ENCODE measurements at places on chromosomes 7 and 10.

- no peak for DNase-seq
Observed at GRCh38 chr10:1308962-1309616, 252.9 kb downstream of the WDR37 start.

- no peak for DNase-seq
Observed at GRCh38 chr7:2813350-2814185, 30.5 kb downstream of the GNA12 start.

DNA sequence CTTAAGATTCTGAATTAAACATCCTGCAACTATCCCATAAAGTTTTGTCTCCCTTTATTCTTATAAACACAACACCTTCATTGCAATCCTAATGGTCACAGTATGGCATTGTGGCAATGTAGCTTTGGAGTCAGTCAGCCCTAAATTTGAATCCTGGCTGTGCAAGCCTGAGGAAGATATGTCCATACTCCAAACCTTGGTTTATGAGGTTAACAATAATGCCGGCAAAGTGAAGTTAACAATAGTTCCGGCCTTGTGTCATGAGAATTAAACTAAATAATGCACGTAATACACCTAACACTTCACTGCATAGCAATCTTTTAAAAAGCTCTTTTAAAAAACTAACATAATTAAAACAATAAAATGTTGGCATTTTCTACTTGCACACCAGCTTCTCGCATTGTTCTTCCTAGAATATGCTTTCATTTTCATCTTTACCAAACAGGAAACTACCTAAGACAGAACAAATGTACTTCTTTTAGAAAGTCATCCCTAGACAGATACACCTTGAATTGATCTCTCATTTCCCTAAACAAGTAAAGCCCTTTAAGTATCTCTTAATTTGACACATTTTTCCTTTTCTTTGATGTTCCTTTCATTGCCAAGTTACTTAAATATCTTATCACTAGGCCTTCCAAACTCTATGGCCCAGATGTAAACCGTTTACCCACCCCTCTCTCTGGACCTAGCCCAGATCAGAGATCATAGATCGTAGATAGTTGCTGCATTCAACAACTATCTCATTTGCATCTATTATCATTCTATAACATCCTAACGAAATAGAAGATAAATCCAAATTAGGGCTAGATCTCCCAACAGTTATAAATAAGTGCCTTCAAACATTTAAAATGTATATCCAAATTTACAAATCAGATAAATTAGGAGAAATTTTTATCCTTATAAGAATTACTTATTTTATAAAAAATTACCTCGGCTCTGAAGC lies 66.7 kb downstream of the CREB3L2 start:
- no peak for DNase-seq

DNA sequence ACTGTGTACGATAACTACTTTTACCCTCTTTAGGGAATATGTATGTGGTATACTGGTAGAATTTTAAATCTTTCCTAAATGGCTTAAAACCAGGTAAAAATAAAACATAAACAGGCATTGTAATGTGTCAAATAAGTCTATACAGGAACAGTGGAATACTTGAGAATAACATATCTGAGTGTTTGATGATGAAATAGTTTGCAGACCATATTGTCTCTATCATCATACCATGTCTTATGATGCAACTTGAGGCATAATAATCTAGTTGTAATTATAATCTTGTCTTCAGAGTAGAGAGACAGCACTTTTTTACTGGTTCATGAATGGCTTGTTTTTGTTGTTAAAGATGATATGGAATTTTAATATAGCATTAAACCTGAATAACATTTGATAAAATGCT lies 293.5 kb downstream of the CDK14 start:
- no peak for DNase-seq

- no peak for DNase-seq
Observed at GRCh38 chr10:73494877-73495225, 973 bp downstream of the PPP3CB start.

DNA sequence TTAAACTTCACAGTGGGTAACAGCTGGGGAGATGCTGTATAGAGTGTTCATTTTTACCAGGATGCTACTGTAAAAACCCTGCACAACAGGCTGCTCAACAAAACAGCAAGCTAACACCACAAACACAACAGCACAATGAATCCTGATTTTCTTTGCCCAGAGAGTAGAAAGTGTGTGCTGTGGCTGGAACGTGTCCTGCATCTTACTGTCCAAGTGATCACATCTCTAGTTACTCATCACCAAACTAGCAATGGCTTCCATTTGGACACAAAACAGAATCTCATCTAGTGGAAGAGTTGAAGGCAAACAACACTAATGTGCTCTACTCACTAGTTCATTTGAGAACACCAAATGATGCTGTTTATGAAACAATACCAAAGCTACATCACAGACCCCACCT lies 121.2 kb downstream of the SLC25A13 start:
- no peak for DNase-seq

GRCh38 chr7:152956006-152956405 lies 196.5 kb downstream of the ACTR3B start:
- DNase-seq = no peak

GRCh38 chr7:28132959-28133870 lies 47.4 kb downstream of the JAZF1 start:
- DNase-seq = no peak

- DNase-seq = no peak
Observed at GRCh38 chr7:13047061-13047460, 359.6 kb downstream of the ARL4A start.

DNA sequence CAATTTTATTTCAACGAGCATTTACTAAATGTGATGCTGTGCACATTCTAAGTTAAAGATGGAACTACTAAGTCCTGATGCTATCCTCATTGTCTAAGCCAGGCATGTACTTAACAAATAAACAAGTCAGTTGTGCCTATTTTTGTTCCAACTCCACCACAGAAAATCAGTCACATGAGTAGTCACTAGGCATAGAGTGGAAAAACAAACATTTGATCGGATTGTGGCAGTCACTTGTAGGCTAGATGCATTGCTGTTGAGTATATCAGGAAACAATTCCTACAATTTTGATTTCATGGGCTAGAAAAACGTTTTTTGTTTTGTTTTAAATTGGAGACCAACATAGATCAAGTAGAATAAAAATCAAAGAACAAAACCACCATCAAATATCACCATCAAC lies 177.6 kb upstream of the SLC25A13 start:
- DNase-seq = no peak

DNA sequence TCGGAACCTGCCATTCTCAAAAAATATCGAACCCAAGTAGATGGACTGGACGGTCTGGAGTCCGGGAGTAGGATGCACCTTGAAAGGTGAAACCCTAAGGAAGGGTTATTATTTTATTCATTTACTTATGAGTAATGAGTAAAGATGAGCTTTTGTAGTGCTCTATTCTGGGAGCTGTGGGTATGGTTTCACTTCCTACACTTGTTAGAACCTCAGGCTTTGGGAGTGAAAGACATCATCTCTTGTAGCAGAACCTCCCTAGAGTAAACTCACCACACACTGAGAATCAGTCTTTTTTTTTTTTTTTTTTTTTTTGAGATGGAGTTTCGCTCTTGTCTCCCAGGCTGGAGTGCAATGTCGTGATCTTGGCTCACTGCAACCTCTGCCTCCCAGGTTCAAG lies 389.4 kb upstream of the AUTS2 start:
- DNase-seq = no peak

DNA sequence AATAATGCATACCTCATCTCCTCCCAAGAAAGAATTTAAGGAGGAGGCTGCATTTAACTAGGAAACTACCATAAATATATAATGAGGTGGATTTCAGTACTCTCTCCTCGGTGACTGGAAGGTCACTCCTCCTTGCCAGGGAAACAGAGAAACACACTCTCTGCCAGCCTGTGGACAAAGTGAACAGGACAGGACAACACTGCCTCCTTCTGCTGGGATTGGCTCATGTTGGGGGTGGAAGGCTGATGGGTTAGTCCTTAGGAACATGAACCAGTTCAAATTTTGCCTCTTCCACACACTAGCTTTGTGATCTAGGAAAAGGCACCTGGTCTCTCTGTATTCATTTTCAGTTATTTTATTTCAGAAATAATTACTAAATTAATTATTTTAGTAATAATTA lies 50.6 kb upstream of the STEAP4 start:
- DNase-seq = no peak

GRCh38 chr7:144439717-144440205 lies 36.3 kb upstream of the NOBOX start:
- no peak for DNase-seq

DNA sequence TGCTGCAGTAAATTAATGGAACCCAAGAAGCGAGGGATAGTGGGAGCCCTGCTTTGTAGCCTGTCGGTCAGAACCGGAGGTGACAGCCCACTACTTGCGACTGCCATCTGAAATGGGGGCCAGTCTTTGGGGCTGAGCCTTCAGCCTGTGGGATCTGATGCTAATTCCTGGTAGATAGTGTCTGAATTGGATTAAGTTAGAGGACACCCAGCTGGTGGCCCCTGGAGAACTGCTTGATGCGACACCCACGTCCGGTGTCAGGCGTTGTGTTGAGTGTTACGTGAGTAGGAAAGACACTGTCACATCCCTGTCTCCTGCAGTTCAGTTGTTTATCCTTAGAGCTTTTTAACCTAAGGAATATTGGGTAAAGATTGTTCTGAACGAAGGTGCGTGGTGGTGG lies 5.0 kb downstream of the EIF3B start:
- no peak for DNase-seq

GRCh38 chr10:36457751-36458150 lies 667.6 kb upstream of the ANKRD30A start:
- DNase-seq = no peak

DNA sequence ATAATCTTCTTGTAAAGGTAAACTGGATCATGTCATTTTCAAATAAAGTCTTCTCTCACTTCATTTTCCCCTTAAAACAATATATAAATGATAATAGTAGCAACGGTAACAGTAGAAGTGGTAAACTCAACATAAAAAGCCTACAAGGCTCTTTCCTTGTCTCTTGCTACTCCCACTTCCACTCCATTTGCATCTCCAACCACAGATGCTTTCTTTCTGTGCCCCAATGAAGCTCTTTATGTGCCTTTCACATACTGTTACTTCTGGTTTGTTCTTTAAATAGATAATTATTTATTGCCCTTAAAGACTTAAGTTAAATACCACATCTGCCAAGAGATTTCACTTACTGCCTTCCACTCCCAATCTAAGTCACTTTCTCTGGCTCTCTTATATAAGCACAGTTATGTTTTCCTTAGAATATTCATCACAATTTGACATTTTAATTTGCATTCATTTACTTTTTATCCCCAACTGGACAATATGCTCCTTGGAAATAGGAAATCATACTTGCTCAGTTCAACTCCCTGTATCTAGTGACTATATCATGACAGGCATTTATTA lies 149.9 kb downstream of the CRPPA start:
- no peak for DNase-seq

DNA sequence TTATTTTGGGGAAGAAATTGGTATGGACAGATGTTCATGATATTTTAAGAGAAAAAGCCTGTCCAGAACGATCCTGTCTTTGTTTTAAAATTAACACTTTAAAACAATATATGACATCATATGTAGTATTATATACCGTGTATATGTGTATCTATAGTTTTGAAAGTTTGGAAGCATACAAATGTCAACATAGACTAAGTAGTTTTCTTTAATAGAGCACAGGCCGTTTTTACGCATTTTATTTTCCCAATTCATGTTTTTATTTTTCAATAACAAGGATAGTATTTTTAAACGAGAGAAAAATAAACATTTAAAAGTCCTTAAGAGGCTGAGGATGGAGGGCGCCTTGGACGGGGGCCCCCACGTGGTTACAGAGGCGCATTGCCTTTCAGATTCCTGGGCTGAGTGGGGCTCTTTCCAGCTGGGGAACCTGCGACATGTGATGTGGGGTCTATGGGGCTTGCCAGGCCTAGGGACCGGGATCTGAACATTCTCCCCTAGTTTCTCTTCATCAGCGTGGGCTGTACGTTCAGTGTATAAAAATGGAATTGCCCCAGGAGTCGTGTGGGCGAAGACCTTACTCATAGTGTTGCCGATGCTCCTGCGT lies 127.8 kb upstream of the ZNF746 start:
- DNase-seq = peak; percentile 42

DNA sequence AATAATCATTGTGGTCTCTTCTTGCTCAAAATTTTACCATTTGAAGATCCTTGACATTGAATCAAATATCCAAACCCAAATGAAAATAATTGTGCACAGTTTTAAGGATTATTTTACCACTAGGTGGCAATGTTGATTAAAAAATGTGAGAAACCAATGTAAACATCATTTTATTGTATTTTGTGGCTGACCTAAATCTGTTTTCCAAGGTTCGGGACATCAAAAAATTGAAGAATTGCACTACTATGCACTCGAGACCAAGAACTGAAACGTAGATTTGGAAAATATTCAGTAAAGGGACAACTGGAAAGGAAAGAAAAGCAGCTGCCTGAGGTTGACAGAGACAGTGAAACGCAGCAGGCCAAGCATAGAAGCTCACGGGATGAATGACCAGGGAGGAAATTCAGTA lies 259.3 kb downstream of the SNX13 start:
- no peak for DNase-seq

GRCh38 chr7:38220452-38220851 lies 42.4 kb downstream of the STARD3NL start:
- DNase-seq = no peak

- DNase-seq = no peak
Observed at GRCh38 chr10:132516771-132517725, 20.5 kb upstream of the INPP5A start.

Measured in GM12892 (cell line).